ENCODE measurements at places on chromosomes 1 and 21.
A peak's percentile ranks its signal among the peaks of the same experiment; 100 is the strongest.

- peak; percentile 96 for DNase-seq
- peaks cover 89% of the 10 kb centered on the region for H3K4me1 ChIP-seq
- no peaks in the 10 kb centered on the region for H3K36me3 ChIP-seq
- no peaks in the 10 kb centered on the region for H3K27me3 ChIP-seq
These were observed 91.6 kb downstream of the LRRC8C start for GRCh38 chr1:89724369-89725010.

DNA sequence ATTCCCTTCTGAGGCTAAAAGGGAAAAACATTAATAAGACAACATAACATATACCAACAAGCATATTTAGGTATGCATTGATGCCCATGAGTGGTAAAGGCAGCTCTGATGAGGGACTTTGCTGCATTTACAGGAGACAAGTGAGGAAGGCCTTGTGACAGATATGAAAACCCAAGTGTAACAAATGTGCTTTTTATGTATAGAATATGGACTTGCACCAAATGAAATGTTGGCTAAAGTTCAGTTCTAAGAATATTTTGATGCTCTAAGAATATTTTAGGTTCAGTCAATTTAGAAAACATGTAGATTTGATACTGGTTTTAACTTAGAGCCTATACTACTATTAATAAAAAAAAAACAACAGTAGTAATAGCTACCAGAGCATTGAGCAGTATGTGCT, 424.7 kb downstream of the LMO4 start:
- no peaks in the 10 kb centered on the region for H3K36me3 ChIP-seq
- H3K4me1 ChIP-seq, result no peaks in the 10 kb centered on the region
- H3K27me3 ChIP-seq, result no peaks in the 10 kb centered on the region
- no peak overlapping the region for H3K27ac ChIP-seq
- DNase-seq, result no peak

DNA sequence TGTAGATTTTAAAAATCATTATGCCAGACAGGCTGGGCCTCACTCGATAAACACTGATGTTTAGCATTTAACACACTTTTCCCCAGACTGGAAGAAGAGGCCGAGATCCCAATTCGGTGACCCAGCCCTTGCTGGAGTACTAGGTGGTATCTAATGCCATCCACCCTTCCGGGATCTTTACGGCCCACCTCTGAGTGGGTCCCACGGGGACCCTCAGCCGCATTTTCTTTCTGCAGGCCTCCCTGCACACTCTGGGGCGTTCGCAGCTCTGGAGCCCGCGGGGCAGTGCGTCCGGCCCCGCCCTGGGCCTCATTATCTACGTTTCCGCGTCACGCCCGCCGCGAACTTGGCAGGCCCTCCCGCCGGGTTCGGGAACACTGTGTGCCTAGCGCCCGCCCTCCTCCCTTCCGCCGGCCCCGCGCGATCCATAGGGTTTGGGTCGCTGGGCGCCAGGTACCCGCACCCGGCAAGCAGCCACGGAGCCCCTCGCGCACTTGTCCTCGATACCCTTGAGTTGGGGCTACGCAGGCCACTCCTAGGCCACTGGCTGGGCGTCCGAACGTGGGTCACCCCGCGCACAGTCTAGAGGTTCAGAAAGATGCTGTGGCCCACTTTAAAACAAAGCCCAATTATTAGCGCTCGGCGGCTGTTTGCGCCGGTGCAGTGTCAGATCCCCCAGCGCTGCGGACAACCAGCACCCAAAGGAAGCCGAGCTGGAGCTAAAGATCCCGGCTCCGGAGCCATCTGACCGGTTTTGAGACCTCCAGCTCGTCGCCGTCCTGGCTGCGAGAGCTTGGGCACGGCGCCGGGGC, 950 bp upstream of the EVA1C start:
- H3K4me3 ChIP-seq, result peak overlapping the region; percentile 79
- H3K27ac ChIP-seq, result peak overlapping the region; percentile 70
- H3K36me3 ChIP-seq, result no peaks in the 10 kb centered on the region

GRCh38 chr1:115476616-115477015, 138.6 kb upstream of the NGF start:
- no peak overlapping the region for H3K27ac ChIP-seq
- H3K27me3 ChIP-seq, result no peaks in the 10 kb centered on the region
- DNase-seq, result no peak
- no peaks in the 10 kb centered on the region for H3K4me1 ChIP-seq
- H3K36me3 ChIP-seq, result no peaks in the 10 kb centered on the region
- H3K4me3 ChIP-seq, result no peak overlapping the region

DNA sequence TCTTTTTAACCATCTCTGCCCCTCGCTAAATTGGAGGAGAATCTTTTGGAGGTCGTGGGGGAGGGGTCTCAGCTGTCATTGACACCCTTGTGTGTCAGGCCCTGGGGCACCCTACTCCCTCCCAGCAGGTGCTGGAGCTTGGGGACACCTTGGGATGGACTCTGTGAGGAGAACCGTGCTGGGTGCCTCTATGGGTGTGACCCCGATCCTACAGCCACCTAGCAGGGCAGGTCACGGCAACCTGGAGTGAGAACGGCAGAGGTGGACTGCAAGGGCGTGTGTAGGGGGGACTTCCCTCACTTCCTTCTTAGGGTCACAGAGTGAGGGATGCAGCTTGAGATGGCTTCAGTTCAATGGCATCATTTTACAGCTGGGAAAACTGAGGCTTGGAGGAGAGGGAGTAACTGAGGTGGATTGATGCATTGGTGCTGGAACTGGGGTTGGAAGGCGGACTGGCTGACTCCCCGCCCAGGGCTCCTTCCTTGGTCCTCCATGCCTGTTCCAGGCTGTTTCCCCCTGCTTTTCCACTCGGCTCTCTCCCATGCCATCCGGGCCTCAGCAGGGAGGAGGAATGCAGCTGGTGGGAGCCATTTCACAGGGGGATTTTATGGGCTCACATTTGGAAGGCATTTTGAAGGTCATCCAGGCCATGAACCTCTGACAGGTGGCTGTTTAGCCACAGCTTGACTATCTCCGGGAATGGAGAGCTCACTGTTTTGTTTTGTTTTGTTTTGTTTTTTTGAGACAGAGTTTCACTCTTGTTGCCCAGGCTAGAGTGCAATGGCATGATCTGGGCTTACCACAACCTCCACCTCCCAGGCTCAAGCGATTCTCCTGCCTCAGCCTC, 18.8 kb upstream of the ARHGEF10L start:
- no peaks in the 10 kb centered on the region for H3K36me3 ChIP-seq
- no peak for DNase-seq
- H3K27ac ChIP-seq, result no peak overlapping the region
- peaks cover 8% of the 10 kb centered on the region for H3K4me1 ChIP-seq
- H3K27me3 ChIP-seq, result no peaks in the 10 kb centered on the region

DNA sequence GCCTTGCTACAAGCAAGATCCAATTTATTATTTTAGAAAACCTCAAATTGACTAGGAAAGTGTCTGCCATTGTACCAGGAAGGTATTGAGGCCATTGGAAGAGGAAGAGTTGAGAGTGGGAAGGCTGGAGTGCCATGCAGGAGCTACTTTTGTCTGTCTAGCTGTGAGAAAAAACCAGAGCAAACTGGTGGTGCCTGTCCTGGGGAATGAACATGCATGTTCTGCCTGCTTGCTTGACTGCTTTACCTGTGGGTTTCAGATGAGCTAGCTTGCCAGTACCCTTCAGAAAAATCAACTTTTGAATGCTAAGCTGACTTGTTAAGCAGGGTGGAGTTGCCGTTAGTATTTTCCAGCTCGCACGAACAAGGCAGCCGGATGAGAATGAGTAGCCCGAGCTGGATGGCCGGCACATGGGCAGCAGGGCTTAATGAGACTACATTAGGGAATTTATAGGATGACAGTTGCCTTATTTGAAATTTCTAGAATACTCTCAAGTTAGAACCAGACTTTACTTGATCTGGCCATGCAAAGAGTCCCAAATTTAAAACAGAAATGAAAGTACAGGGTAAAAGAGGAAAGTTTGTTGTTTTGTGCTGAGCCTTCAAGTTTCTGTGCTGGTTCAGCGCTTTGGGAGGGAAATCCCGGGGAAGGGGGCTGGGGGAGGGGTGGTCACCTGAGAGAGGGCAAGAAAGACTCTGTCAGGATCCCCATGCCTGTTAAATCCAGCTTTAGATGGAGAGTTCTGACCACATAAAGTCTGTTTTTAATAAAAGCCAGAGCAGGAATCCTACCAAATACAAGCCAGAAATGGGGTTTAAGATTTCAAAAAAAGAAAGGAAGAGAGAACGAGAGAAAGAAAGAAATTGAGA, 29.6 kb upstream of the C1orf105 start:
- no peak for DNase-seq
- H3K36me3 ChIP-seq, result no peaks in the 10 kb centered on the region
- no peaks in the 10 kb centered on the region for H3K4me1 ChIP-seq
- H3K4me3 ChIP-seq, result no peak overlapping the region
- H3K27me3 ChIP-seq, result no peaks in the 10 kb centered on the region
- H3K27ac ChIP-seq, result no peak overlapping the region

GRCh38 chr1:55038552-55038838, 853 bp upstream of the PCSK9 start:
- H3K4me1 ChIP-seq, result peaks cover 17% of the 10 kb centered on the region
- H3K36me3 ChIP-seq, result no peaks in the 10 kb centered on the region
- no peak for DNase-seq
- peaks cover 49% of the 10 kb centered on the region for H3K27me3 ChIP-seq

DNA sequence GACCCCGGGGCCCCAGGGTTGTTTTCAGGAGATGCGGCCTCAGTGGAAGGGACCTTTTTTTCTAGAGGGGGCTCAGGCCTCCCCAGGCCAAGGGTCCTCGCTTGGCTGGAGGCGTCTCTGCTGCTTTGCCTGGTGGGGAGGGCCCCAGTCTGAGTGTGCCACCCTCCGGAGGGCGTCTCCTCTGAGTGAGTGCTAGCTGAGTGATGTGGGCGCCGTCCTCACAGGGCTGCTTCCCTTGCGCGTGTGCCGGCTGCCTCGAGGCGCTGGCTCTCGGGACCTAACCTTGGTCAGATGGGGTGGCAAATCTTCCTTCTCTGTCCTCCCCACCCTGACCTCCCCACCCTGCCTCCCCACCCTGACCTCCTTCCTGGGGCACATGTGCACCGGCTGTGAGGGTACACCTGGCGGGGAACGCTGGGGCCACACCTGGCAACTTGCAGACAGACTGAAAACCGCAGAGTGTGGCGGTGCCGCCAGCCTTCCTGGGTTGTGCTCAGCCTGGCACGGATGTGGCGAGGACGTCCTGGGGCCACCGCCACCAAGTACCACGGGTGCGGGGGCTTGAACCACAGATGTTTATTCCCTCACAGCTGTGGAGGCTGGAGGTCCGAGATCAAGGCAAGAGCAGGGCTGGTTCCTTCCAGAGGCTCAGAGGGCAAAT, 93.0 kb upstream of the TTC34 start:
- no peaks in the 10 kb centered on the region for H3K4me1 ChIP-seq
- H3K36me3 ChIP-seq, result no peaks in the 10 kb centered on the region
- no peak overlapping the region for H3K27ac ChIP-seq
- no peaks in the 10 kb centered on the region for H3K27me3 ChIP-seq

GRCh38 chr21:16069178-16070112, 339.7 kb downstream of the USP25 start:
- no peaks in the 10 kb centered on the region for H3K4me1 ChIP-seq
- no peak overlapping the region for H3K4me3 ChIP-seq
- DNase-seq, result no peak

DNA sequence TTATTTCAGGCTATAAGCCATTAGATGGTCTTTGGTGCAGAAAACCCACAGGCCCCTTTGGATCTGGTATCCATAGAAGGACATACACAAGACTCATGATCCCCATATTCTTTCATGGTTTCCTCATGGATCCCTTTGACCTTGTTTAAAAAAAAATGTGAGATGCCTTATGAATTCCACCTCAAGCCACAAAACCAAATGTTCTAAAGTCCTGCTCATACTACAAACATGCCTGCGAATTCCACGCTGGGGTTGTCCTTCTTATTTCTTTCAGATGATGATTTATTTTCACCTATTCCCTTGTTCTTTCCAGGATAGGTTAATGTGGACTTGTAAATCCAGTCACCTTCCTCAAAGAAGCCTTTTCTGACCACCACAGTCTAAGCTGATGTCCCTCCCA, 256.9 kb upstream of the DPYD start:
- no peaks in the 10 kb centered on the region for H3K27me3 ChIP-seq
- H3K27ac ChIP-seq, result no peak overlapping the region
- no peaks in the 10 kb centered on the region for H3K4me1 ChIP-seq
- H3K4me3 ChIP-seq, result no peak overlapping the region

GRCh38 chr1:182611326-182611725, 7.1 kb upstream of the RGS16 start:
- peaks cover 28% of the 10 kb centered on the region for H3K27me3 ChIP-seq
- no peak for DNase-seq
- H3K36me3 ChIP-seq, result no peaks in the 10 kb centered on the region
- H3K4me1 ChIP-seq, result peaks cover 23% of the 10 kb centered on the region
- no peak overlapping the region for H3K27ac ChIP-seq

DNA sequence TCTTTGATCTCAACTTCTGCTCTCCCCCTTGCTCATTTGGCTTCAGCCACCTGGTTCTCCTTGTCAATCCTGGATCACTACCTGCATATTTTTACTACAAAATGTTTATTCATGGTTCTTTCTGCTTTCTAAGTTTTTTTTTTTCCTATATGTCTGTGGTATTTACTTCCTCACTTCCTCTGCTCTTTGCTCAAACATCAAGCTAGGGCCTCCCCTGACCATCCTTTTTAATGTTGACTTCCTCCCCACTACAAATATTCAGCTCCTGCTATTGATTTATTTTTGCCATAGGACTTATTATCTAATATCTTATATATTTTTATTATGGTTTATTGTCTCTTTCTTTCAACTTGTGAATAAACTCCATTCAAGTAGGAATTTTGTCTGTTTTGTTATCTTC, 14.1 kb upstream of the SLC19A2 start:
- H3K27me3 ChIP-seq, result no peaks in the 10 kb centered on the region
- H3K27ac ChIP-seq, result no peak overlapping the region
- no peak for DNase-seq
- no peaks in the 10 kb centered on the region for H3K36me3 ChIP-seq
- no peak overlapping the region for H3K4me3 ChIP-seq

DNA sequence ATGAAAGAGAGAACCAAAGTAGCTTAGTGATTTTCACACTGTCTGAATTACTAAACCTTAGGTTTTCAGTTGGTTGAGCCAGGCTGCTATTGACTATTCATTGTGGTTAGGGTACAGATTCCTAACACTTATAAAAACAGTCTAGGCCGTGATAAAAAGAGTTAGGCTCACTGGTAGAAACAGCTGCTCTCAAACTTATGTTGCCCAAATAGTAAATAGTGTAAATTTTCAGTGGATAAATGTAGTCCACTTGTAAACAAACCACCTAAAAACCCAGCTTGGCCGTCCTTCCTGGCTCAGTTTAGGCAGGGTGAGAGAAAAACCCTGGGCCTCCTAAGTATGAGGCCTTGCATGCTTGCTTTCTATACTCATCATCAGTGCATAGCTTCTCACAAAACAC, 34.9 kb downstream of the ARID1A start:
- peaks cover 29% of the 10 kb centered on the region for H3K4me1 ChIP-seq
- H3K36me3 ChIP-seq, result peaks cover 61% of the 10 kb centered on the region
- H3K4me3 ChIP-seq, result no peak overlapping the region
- no peak for DNase-seq
- no peaks in the 10 kb centered on the region for H3K27me3 ChIP-seq

DNA sequence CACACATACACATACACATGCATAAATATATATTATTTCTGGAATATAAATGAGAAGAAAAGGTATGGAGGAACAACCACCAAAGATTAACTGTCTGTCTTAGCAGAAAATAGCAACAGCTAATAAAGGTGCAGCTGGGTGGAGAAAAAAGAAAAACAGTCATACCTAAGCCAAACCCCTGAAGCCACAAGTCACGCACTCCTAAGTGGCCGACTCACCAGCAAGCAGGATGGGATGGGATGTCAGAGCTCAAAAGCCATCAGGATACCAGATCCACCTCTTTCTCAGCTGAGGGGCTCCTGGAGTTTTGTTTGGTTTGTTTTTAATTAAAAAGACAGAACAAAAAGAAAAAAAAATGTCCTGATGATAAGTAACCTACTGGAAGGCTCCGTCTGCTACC, 64.7 kb upstream of the HIVEP3 start:
- no peaks in the 10 kb centered on the region for H3K4me1 ChIP-seq
- H3K27me3 ChIP-seq, result no peaks in the 10 kb centered on the region
- H3K4me3 ChIP-seq, result no peak overlapping the region
- H3K36me3 ChIP-seq, result no peaks in the 10 kb centered on the region
- no peak overlapping the region for H3K27ac ChIP-seq

All from CD14-positive monocyte (primary cell).